NCI-H1417 (cell line): ENCODE measurements at places on chromosomes 4 and X.
A peak's percentile ranks its signal among the peaks of the same experiment; 100 is the strongest.

- DNase-seq: no peak
Measured at GRCh38 chr4:174144106-174144505, 139.4 kb downstream of the FBXO8 start.

GRCh38 chr4:145388043-145388442 is 93.6 kb upstream of the SMAD1 start:
- no peak for DNase-seq

- DNase-seq: no peak
Measured at GRCh38 chr4:172985552-172985951, 183.1 kb upstream of the GALNT7 start.

DNA sequence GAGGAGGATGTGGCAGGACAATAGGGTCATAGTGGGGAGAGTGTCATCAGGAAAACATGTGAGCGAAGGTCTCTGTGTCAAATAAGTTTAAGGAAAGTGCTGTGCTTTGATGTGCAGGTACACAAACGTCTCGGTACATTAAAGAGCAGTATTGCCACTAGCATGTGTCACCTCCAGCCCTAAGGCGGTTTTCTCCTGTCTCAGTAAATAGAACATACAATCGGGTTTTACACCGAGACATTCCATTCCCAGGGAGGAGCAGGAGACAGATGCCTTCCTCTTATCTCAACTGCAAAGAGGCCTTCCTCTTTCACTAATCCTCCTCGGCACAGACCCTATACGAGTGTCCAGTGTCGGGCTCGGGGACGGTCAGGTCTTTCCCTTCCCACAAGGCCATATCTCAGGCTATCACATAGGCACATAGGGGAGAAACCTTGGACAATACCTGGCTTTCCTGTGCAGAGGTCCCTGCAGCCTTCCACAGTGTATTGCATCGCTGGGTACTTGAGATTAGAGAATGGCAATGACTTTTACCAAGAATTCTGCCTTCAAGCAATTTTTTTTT is 684.5 kb downstream of the PDHA2 start:
- no peak for DNase-seq

GRCh38 chr4:38983787-38984598 is 48.2 kb downstream of the TMEM156 start:
- DNase-seq: no peak

DNA sequence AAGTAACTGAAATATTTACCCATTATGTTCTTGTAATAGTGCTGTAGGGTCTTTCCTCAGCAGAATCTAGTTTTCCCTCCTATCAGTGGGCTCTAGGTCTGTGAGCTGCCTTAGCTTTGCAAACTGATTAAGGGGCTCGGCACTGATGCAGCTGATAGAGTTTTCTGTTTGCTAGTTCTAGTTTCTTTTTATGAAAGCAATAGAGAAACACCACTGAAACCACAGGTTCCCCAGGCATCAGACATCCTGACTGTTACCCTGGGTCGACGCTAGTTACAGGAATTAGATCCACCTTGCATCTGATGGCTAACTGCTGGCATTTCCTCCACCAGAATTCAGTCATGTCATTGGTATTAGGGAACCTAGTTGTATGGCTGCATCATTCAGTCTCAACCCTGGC is 225.0 kb upstream of the VCX start:
- no peak for DNase-seq

- peak; percentile 27 for DNase-seq
Measured at GRCh38 chr4:54032558-54033135, 31.8 kb downstream of the CHIC2 start.

GRCh38 chrX:45669715-45670340 is 469.2 kb upstream of the DIPK2B start:
- DNase-seq: no peak

DNA sequence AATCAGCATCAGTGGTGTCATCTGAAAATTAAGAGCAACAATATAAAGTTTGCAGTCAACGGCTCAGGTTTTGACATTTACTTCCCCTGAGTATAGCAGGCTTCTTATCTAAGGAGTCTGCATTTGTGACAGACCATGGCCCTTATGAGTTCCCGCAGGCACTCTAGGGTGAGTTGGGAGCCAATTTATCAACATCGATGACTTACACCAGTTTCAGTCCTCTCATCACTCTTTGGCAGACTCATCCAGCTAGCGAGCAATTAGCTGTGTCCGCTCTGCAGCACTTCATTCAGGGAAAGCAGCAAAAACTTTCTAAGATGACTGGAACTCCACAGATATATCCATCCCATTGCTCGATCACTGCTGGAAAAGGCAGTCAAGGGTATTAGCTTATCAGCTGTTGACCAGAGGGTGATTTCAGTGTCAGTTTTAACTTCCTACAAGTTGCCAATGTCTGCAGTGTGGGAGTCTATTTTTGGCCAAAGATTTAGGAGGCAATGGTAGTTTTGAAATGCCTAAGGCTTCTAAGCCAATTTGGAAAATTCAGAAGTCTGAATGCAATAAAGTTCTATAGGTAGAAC is 625.1 kb upstream of the TENM3 start:
- no peak for DNase-seq

DNA sequence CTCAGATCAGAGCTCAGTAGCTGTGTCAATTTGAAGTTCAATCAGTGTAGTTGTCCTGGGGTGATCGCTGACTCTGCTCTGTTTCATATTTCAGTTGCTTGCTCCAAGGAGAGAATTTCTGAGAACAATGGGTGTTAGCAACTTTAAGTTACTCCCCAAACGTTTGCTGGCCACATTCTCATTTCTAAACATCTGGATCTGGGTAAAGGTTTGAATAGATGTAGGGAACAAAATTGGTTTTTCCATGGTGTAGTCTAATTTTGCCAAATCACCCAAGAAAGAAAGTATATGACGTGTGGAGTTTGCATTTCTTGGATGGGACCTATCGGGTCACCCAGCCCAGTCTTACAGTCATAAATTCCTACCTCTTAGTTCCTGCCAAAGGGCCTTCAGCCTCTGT is 103.7 kb downstream of the AKAP4 start:
- no peak for DNase-seq

- DNase-seq: no peak
Measured at GRCh38 chrX:43266487-43266886, 389.6 kb upstream of the MAOA start.

GRCh38 chr4:180792541-180792940 is 1450.7 kb upstream of the TENM3 start:
- no peak for DNase-seq

GRCh38 chr4:105193536-105193935 is 46.9 kb downstream of the TET2 start:
- DNase-seq: no peak

DNA sequence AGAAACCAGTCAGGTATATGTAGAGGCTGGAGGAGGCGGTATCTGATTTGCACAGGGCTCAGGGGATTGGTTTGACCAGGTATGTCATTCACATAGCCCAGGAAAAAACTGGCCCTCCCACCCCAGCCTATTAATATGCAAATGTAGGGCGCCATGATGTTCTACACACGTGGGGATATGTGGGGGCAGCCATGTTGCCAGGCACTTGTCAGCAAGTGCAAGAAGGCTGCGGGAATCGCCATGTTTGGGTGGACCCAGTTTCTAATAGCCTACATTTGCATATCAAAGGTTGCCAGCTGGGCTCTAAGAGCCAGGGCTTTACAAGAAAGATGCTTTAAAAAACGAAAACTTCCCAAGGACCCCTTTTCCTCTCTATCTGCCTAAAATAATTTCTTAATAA is 335.1 kb downstream of the SMARCA1 start:
- no peak for DNase-seq

DNA sequence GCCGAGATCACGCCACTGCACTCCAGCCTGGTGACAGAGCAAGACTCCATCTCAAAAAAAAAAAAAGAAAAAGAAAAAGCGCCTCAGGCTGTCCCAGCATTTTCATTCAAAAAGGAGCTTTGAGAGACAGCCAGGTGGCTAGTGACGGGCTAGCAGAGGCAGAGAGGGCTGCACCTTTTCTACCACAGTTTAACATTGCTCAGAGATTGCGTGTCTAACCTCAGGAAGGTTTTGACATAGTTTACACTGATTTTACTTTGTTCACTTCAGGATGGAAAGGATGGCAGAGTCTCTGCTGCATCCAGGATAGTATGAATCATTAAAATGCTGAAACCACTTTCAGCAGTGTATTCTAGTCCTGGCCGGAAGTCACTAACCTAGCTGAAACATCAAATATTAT is 28.1 kb downstream of the ZFP42 start:
- DNase-seq: no peak

DNA sequence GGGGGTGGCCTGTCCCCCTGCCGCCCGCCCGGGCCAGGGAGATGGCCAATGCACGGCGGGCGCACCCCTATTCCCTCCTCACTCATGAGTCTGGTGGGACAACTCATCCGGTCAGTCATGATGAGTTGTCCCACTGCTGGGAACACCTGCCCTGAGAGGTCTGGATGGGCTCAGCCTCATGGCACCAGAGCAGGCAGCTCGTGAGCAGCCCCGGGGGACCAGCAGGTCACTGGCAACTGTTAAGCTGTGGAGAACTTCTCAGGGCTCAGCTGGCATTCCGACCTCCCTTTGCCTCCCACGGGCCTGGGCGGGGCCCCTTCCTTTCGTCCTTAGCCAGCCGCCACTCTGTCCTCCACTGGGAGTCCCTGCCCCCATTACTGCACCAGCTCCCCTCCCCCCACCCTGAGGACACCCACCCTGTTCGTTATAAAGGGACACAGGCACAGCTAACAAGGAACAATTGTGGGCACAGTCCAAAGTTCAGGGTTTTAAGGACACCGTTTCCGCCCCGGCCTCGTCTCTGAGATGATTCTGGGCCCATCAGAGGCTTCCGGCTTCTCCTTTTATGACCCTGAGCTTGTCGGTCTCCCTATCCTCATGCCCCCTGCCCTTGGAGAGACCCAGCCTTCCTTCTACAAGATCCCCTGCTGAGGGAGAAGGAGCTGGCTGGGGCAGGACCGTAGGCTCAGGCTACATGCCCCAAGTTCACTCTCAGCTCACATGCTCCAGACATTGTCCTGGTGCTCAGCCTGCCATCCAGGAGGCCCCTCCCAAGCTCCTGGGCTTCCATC is 14.6 kb upstream of the KIAA0232 start:
- no peak for DNase-seq

GRCh38 chrX:154310616-154311536 is 15.3 kb downstream of the TKTL1 start:
- no peak for DNase-seq

GRCh38 chr4:119206178-119206577 is 6.3 kb upstream of the USP53 start:
- DNase-seq: no peak
